ENCODE measurements at places on chromosomes 5 and 9.

DNA sequence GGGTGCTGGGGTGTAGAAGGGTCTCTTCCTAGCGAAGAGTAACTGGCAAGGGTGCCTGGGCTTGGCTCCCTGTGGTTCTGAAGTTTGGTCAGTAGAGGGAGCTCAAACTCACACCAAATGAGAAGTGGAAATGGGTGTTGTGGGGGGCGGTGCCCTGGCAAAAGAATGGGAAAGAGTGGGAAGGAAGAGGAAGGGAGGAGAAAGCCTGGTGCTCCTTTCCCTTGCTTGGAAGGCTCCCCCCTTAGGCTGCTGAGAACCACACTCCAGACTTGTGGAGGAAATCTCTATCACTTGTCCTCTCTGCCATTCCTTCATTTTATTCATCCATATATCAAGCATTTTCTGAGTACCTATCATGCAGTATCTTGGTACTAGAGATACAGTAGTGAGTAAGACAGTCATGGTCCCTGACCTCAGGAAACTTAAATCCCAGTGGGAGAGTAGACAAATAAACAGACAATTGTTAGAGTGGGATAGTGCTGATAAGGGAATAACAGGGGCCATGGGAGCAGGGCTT lies 13.0 kb downstream of the SLC4A9 start:
- DNase-seq = no peak

GRCh38 chr5:75681125-75681830 lies 36.0 kb downstream of the POC5 start:
- DNase-seq = no peak

GRCh38 chr5:172439785-172440477 lies 14.4 kb downstream of the SH3PXD2B start:
- no peak for DNase-seq

DNA sequence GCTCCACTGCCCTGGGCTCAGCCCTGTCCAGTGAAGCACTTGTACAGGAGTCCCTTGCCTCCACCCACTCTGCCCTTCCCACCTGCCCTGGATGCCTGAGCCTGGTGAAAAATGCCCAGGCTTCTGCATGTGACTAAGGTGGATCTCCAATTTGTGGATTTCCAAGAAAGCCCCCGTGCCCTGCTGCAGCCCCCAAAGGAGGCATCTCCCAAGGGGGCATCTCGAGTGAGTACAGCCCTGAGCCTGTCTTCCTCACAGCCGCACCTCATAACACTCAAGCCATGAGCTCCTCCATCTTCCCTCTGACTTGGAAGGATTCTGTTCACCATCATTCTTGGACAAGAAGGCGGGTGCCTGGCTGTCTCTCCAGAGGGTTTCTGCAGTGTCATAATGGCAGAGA lies 158.0 kb upstream of the PPP1R26 start:
- no peak for DNase-seq

GRCh38 chr9:121485623-121486022 lies 14.0 kb downstream of the GGTA1 start:
- DNase-seq = no peak

DNA sequence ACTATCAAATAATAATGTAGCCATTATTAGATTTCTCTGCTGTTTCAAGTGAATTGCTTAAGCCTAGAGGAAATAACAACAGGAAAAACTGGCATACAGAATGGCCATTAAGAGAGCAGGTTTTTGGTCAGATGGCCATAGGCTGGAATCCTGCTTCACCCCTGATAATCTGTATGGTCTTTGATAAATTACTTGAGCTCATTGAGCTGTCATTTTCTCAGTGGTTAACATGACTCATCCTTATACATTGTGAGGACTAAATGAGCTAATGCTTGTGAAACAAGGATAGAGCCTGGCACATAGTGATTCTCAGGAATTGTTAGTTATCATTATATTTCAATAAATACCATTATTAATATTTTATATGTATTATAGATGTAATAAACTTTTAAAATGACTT lies 516.5 kb downstream of the KIF4B start:
- no peak for DNase-seq

- DNase-seq = no peak
Observed at GRCh38 chr5:4906786-4907185, 233.3 kb upstream of the ADAMTS16 start.

- no peak for DNase-seq
Observed at GRCh38 chr5:96146675-96147074, 185.0 kb upstream of the ELL2 start.

DNA sequence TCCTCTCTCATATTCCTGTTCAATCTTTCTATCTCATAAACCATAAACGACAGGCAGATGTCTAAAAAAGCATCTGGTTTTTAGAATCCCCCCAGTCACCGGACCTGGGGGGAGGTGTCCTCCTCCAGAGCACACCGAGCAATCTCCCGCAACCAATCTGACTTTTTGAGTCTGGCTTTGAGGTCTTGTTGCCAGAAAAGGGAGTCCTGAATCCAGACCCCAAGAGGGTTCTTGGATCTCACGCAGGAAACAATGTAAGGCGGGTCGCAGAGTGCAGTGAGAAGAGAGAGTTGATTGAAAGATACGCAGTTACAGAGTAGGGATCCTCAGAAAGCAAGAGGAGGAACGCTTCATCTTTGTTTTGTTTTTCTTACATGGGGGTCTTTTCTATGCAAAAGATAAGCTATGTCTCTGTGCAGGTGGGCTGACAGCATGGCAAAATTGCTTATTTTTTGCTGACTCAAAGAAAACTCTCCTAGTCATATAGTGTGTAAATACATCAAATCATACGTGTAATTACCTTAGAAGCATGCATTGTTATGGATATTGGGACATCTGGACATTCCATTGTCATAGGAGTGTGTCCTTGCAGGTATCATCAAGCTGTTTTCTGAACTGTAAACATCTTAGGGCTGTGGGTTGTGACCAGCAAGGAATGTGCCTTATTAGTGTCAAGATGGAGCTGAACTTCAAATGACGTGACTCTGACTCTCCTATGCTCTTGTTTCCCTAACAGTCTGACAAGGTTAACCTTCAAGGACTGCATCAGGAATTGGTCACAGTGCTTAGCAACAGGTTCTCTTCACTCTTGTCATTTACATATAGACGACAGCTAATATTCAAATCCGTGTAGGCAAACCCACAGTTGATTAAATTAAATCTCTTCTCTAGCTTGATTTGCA lies 159.3 kb upstream of the DAPK1 start:
- no peak for DNase-seq

GRCh38 chr9:77909306-77909705 lies 122.3 kb downstream of the GNAQ start:
- no peak for DNase-seq

GRCh38 chr9:131728546-131728910 lies 11.3 kb downstream of the RAPGEF1 start:
- DNase-seq = no peak

- no peak for DNase-seq
Observed at GRCh38 chr5:133704411-133704810, 92.1 kb upstream of the FSTL4 start.

- DNase-seq = no peak
Observed at GRCh38 chr5:33329891-33330290, 110.9 kb upstream of the TARS1 start.

GRCh38 chr5:128009403-128009802 lies 74.2 kb upstream of the SLC12A2 start:
- no peak for DNase-seq

DNA sequence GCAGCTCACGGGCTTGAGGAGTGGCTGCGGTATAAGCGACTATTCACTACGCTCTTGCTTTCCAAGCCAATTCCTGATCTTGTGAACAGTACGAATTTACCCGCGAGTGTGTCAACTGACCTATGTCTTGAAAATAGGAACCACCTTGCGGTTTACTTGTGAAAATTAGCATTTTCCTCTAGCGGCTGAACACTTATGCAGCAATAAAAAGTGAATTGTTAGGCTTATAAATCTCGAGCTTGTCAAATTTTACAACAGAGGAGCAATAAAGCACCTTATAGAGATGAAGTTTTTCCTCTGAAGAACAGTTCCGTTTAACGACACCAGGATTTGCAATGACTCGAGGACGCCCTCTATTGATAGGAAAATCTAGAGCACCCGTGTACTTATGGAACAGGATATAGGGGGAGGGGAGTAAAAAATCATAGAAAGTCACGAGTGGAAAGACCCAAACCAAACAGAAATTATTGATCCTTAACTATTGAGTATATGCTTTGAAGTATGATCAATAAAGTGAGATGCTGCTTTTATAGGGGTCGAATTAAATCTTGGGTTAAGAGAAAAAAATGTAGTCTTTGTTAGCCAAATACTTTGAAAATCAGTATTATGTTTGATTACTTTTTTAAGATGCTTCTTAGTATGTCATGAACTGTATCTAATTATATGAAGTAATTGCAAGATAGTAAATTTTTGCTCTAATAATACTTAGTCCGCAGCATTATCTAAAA lies 1.9 kb upstream of the RGMB start:
- DNase-seq = no peak

DNA sequence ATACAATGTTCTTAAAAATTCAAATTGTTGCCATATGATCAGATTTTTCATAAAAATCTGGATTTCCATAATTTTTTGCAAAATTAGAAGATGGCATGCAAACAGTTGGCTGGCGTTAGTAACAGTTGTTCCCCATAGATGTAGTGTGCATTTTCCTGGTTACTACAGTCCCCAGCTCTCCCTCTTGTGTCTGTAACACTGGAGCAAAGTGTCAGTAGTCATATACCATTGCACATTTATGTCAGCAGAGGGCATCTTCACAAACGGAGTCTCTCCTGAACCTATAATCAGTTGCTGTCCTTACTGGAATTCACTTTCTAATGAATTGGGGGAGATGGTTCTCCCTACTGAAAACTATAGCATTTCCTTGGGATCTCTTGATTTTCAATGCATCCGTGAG lies 44.7 kb upstream of the DMAC1 start:
- no peak for DNase-seq

DNA sequence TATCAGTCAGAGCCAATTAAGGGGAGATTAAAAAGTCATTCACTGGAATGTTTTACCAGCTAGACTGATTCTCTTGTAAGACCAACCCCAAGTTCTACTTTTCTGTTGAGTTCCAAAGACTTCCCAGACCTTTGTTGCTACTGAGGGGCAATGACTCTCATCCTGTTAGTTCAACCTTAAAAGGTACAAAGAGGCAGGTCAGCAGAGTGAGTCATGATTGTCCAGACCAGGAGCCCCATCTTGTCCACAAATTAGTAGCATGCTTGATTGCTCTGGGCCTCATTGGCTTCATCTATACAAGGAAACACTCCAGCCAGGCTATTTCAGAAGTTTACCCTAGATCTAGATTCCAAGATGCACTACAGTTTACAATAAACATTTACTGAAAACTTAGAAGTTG lies 79.9 kb upstream of the IL7R start:
- no peak for DNase-seq

GRCh38 chr9:107730666-107731065 lies 241.1 kb upstream of the KLF4 start:
- DNase-seq = no peak

DNA sequence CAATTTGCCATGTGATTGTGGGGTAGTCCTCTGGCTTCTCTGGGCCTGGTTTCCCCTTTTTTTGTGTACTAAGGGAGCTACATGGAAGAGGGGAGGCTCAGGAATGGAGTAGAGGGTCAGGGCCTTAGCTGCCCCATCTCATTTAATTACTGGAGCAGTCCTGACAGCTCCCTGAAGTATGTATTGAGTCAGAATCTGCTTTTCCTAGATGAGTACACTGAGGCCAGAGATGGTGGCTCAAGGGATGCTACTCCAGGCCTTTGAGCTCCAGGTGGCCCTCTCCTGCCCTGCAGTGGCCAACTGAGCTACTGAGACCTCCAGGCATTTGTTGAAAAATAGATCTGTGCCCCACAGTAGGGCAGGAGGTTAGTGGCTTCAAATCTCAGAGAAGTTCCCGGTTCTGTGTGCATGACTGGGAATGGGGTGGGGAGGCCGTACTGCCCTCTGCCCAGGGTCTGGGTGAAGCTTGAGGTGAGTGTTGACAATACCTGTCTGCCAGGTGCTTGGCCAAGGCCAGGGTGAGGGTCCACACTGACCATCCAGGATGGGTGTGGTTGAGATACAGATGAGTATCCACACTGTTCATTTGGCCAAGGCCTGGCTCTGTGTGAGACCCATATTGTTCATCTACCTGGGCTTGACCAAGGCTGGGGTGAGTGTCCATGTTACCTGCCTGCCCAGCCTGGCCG lies 45.7 kb downstream of the CXXC5 start:
- no peak for DNase-seq

- no peak for DNase-seq
Observed at GRCh38 chr5:23440703-23441102, 66.7 kb upstream of the PRDM9 start.

DNA sequence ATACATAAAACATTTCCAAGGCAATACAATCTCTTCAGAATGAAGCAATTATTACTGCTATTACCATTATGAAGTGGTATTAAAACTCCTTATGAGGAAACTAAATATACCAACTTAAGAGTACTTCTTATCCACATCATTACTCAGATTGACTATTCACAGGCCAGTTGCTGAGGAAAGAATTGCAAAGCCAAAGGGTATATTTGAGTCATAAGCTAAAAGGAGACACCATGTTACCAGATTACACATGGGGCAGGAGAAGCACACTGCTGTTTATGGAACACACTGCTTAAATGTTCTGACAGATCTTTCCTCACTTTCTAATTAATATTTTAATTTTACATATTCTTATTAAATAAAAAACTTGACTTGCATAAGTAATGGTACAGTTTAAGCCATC lies 1726.4 kb upstream of the NUDT12 start:
- DNase-seq = no peak

DNA sequence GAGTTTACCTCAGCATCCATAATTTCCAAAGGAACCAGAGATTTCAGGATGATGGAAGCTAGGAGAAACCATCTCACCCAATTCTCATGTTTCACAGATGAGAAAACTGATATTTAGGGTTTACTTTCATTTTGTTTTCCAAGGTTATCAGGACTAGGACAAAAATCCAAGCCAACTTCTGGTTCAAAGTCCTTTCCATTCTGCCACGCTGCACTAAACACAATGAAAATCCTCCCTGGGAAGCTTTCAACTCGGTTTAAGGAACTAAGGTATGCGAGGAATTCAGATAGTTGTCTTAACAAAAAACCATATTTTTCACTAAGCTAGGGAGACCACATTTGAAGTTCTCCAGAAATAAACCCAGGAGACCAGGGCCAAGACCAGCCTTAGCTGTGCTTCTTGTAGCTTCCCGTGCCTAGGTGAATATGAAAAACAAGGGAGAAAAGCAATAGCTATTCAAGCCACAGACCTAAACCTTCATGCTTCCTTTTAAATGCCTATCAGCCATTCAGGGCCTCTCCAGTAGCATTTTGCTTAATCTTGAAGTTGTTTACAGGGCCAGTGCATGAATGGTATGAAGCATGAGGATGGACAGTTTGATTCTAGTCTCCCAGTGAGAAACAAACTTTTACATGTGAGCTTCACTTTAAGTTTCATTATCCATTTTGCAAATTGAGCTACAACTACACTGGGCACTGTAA lies 167.9 kb downstream of the DENND1A start:
- no peak for DNase-seq

- DNase-seq = no peak
Observed at GRCh38 chr9:134408389-134408788, 82.1 kb downstream of the RXRA start.

GRCh38 chr5:13985731-13986418 lies 41.4 kb upstream of the DNAH5 start:
- no peak for DNase-seq
